ENCODE measurements at places on chromosomes 2 and 18.
A peak's percentile ranks its signal among the peaks of the same experiment; 100 is the strongest.

DNA sequence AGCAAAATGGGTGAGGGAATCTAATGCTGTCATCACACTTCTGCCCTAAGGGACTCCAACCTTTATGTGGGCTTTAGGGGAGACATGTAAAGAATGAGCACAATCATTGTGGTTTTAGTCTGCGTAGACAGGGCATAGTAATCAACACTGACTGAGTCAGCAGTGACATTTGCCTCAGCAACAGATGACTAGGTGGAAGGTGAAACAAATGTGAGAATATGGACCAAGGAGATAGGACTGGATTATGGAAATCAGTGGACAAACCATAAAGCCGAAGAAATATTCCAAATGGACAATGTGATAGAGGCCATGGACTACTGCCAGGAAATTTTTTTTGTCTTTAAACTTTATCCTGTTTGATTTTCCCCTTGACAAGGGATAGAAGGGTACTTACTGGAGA, 83.9 kb downstream of the PDK1 start:
- DNase-seq: peak; percentile 8

DNA sequence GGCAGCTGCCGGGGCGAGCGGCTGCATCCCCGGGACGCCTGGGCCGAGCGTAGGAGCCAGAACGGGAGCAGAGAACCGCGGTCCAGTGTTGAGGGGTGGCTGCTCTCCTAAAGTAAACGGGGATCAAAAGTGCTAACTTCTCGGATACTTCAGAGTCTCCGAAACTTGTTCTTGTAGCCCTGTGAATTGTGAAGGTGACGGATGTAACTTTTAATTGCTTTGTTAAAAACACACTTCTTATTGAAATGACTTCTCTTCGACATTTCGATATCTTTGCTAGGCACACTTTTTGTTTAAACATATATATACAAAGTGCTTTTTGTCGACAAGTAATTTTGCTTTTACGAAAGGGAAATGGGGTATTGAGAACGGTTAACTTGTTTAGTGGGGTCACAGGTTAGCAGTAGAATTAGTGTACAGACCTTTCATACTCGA, 540 bp downstream of the ATP9B start:
- DNase-seq: no peak

GRCh38 chr2:148238561-148238960, 217.7 kb downstream of the MBD5 start:
- no peak for DNase-seq

DNA sequence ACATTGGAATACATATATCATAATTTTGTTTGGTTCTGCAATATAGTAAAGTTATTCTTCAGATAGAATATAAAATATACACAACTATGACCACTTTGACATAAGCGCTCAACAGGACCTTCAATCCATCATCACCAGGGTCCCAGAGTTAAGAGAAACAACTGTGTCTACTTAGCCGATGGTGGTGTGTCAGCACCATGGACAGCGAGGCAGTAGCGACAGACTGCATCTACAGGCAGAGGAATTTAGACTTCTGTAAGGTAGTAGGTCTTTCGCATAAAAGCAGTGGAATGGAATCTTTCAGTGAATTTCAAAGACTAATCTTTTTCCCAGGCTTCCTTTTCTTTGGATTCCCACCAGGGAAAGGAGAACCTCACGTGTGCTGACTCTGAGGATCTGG, 20.5 kb upstream of the LRPPRC start:
- peak; percentile 30 for DNase-seq

DNA sequence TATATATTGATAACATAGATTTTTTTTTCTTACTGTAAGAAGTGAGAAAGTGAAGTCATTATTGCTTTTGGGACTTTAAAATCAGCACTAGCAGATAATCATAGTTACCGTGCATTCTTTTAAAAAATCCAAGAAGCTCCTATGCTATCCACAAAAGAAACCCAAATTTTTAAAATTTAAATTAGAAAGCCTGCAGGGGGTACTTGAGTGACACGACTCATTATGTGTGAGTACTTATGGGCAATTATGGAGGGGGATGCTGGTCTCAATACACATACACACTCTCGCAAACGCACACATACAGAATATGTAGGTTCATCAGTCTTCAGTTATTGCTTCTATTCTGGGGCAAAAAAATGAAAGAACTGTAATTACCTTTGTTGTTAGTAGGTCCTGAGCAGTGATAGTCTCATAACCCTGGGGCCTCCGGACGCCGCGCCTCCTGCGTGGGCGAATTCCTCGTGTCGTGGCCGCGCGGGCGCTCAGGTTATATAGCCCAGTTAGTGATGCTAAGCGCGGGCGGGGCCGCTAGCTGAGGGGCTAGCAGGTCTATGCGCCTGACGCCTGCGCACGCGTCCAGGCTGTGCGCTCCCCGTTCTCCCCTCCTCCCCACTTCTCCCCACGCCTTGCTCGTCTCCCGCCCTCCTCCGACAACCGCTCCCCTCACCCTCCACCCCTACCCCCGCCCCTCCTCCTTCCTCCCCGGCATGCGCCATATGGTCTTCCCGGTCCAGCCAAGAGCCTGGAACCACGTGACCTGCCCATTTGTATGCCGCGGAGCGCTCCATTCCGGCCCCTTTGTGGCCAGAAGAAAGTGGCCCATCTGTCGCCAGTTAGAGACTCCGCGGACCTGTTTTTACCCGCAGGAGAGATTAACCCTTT, at the start of gene NEUROD1:
TSS of gene NEUROD1 (minus strand) at position 463 of the 882 bp plus-strand sequence. CDS start 1,657 bp downstream, outside the sequence.
- DNase-seq: no peak

- no peak for DNase-seq
These were observed 437.2 kb upstream of the TNP1 start for GRCh38 chr2:217297096-217297495.

DNA sequence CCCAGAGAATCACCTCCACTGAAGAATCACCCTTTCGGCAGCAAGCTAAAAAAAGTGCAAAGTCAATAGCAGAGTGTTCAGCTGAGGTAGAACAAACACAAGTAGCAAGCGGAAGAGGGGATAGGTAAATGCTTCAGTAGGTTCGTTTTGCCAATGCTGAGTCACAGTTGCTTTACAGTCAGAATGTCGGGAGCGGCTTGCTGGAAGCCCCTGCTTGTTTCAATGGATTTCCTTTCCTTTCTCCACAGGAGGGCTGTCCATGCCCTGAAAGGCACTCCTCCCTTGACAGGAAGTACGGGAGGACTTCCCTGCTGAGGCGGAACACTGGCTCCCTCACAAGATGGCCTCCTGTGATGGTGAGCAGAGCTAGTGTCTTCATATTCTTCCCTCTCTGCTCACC, 146.2 kb upstream of the LYPD1 start:
- no peak for DNase-seq

DNA sequence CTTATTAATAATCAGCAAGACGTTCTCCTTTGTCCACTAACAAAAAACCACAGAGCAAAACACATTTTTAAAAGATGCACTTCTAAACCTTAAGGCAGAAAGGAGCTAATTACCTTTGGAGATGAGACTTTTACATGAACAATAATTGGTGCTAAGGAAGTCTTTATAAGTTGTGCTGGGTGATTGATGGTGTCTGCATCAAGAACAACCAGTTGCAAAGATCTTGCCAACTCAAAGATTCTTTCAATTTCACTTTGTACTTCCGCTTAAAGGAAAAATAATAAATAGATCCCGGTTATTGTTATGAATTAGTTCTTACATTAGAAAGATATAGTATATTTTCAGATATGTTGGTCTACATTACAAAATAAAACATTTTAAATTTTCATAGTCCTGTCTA, 26.9 kb upstream of the ARL5A start:
- DNase-seq: no peak

GRCh38 chr18:32760391-32760790, 12.4 kb downstream of the KLHL14 start:
- DNase-seq: no peak

DNA sequence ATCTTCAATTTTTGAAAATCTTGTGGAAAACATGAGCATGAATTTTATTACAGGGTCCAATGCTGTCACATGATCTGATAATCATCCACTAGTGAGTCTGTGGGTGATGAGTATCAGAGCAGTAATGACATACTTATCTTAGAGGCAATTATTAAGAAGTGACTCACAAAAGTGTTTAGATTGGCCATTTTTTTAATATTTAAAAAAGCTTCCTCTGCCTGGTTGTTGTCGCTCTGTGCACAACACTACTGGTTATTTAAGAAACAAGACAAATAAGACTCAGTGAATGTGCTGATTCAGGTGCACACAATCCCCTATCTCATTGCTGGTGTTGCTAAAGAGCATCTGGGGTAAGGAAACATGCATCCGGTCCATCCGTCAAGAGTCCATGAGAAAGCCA, 665.8 kb upstream of the ZEB2 start:
- DNase-seq: no peak

DNA sequence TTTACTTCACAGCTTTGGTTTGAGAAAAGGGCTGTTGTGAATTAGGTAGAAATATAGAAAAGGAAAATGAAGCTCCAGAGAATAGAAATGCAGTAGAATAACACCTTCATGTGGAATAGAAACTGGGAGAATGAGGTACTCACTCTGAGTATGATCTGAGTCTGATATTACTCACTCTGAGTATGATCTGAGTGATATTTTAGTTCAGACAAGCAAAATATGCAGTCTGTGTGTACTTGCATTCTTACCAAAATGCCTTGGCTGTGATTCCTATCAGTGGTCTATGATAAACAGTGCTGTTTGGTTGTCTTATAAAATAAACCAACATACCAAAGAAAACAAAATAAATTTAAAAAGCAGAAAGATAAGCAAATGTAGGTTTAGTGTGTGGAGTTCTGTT, 487.6 kb downstream of the THSD7B start:
- no peak for DNase-seq

- DNase-seq: no peak
These were observed 47.9 kb downstream of the COL3A1 start for GRCh38 chr2:189022053-189022481.

DNA sequence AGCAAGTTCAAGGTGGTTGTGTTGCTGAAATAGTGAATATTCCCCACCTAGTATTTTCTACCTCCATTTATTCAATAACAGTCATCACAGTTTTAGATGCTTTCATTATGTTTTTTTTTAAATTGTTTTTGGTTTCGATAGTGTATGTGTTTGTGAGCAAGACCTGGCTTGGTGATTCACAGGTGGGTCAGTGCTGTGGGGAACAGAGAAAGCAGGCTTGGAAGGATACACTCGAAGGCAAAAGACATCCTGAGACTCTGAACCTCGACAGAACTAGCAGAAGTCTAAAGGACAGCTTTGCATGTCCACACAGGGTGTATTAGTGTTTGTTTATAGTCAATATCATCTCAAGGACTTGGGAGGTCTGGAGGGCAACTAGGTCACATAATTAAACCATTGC, 551.5 kb downstream of the RIT2 start:
- DNase-seq: no peak

- DNase-seq: no peak
These were observed 37.4 kb downstream of the ARL4C start for GRCh38 chr2:234459401-234460009.

DNA sequence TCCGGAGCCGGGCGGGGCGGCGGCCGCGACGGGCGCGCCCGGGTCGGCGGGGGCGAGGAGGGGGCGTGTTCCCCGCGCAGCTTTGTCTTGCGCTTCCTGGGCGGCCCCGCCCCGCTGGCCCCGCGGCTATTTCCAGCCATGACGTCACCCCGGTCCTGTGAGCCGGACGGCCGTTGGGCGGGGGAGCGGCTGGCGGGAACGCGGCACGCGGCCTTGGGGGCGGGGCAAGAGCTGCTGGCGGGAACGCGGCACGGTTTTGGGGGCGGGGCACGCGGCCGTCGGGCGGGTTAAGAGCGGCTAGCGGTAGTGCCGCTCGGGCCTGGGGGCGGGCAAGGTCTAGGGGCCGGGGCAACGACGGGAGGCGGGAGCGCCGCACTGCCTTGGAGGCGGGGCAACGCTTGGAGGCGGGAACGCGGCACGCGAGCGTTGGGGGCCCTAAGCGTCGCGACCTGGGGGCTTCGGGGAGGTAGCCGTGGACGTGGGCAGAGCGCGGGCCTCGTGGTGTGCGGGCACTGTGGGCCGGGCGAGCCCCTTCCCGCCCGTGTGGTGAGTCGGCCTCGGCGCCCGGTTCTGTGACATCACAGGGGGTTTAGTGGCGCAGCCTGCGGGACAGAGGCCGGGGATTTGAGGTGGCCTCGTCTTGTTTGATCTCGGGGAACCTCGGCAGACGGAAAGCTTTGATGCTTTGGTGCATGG, 704 bp downstream of the KLF11 start:
- peak; percentile 91 for DNase-seq

DNA sequence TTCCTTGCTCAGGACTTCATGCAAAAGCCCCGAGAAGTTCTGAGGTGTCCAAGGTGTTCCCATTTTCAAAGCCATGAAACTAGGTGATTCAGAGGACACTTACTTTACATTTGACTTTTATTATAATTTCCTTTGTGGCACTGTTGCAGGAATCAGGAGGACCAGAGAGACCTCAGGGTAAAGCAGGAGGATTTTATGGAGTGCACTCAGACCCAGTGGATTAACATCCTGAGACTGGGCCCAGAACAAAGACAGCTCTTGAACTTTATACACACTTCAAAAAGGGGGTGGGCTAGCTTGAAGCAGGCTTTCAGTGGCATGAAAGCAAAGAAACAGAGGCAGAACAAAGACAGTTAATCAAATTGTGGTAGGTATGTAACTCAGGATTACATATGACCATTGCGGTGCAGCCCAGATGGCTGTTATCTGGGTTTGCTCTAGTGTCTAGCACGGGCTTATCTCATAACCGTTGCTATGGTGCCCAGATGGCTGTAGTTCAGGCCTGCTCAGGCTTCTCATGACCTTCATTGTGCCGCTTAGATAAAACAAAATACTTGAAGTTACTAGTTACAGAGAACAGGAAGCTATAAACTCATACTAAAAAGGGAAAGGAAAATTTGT, 39.4 kb downstream of the TMEM182 start:
- no peak for DNase-seq

- DNase-seq: no peak
These were observed 29.5 kb upstream of the DPP4 start for GRCh38 chr2:162103443-162104009.

- DNase-seq: no peak
These were observed 8.8 kb upstream of the ERFE start for GRCh38 chr2:238149841-238150572.

- DNase-seq: no peak
These were observed 123.4 kb downstream of the MRO start for GRCh38 chr18:50696436-50696835.

GRCh38 chr2:173978447-173978846, 13.3 kb upstream of the SP3 start:
- peak; percentile 32 for DNase-seq

GRCh38 chr18:67577386-67577785, 60.9 kb upstream of the DSEL start:
- DNase-seq: no peak

GRCh38 chr2:183542606-183543005, 418.4 kb downstream of the NUP35 start:
- no peak for DNase-seq

DNA sequence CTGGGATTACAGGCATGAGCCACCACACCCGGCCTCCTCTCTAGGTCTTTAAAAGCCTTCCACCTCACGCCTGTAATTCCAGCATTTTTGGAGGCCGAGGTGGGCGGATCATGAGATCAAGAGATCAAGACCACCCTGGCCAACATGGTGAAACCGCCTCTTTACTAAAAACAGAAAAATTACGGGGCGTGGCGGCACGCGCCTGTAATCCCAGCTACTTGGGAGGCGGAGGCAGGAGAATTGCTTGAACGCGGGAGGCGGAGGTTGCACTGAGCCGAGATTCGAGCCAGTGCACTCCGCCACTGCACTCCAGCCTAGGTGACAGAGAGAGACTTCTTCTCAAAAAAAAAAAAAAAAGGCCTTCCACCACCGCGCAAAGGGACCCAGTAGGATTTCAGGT, 1.3 kb upstream of the FAM117B start:
- DNase-seq: no peak
